ENCODE measurements at places on chromosomes 7 and 10.
A peak's percentile ranks its signal among the peaks of the same experiment; 100 is the strongest.

DNA sequence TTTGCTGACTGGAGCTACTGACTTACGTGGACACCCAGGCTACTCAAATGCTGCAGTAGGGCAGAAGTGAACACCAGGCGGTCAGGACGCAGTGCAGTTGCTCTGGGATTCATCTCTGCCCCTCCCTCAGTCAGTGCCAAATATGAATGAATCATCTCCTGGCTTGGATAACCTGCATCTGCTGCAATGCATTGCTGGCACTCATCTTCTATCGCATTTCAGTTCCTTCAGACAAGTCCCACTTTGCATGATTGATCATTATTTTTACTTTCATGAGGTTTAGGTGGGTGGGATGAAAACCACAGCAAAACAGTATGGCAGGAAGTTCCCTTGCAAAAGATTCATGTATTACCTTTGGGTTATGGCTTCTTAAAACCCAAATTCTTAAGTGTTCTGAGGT is 224.6 kb upstream of the NRP1 start:
- DNase-seq = no peak

DNA sequence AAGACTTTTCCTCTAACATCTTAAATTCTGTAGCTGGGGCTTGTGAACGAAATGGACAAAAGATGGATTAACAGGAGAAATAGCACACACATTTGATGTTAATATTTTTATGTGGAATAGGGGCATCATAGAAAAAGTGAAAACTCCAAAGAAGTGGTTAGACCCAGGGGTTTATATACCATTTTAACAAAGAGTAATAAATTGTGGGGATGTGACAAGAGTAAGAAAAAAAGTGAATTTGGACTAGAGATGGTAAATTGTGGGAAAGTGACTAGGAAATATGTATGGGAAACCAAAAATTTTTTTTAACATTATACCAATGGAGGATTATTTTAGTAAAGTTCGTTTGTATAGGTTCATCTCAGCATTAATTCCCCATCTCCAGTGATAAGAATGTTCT is 8.2 kb downstream of the SLC39A12 start:
- no peak for DNase-seq

DNA sequence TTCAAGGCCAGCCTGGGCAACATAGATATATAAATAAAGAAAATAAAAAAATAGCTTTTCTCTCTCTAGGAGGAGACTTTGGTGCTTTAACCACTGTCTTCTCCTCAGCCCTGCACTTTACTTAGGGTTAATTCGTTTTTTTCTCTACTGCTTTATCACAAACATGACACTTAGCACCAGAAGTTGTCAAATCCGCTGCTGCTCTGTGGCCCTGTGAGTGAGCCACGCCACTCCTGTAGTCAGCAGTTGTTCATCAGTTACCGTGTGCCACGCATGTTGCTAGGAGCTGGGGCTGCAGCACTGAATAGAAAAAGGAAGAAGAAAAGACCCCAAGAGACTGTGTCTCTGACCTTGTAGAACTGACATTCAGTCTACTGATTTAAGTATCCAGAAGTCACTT is 232.6 kb downstream of the CELF2 start:
- no peak for DNase-seq

- peak; percentile 21 for DNase-seq
These were observed 28.2 kb upstream of the BMS1 start for GRCh38 chr10:42754155-42755027.

DNA sequence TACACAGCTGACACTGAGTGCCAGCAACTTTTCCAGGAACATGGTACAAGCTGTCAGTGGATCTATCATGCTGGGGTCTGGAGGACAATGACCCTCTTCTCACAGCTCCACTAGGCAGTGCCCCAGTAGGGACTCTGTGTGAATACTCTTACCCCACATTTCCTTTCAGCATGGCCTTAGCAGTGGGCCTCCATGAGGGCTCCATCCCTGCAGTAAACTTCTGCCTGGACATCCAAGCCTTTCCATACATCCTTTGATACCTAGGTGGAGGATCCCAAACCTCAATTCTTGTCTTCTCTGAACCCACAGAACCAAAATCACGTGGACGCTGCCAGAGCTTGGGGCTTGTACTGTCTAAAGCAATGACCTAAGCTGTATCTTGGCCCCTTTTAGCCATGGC is 116.8 kb downstream of the IQUB start:
- DNase-seq = no peak

DNA sequence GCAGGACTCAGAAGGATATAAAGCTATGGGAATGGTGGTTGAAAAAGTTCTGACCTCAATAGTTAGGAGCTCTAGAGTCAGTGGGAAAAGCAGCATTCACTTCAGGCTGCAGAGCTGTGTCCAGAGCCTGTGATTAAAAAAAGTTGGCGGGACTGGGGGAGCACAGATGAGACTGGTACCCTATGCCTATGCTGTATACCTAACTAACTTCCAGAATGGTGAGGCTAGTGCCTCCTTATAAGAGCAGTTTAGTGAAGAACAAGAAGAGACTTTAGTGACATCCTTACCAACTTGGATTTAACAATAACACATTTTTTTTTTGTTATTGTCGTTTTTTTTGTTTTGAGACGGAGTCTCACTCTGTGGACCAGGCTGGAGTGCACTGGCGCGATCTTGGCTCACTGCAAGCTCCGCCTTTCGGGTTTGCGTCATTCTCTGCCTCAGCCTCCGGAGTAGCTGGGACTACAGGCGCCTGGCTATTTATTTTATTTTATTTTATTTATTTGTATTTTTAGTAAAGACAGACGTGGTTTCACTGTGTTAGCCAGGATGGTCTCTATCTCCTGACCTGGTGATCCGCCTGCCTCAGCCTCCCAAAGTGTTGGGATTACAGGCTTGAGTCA is 6.6 kb upstream of the ZNF282 start:
- DNase-seq = no peak

GRCh38 chr7:158863611-158864506 is 7.5 kb downstream of the DYNC2I1 start:
- DNase-seq = peak; percentile 49

- no peak for DNase-seq
These were observed 39.8 kb upstream of the ARL4A start for GRCh38 chr7:12647364-12648219.

DNA sequence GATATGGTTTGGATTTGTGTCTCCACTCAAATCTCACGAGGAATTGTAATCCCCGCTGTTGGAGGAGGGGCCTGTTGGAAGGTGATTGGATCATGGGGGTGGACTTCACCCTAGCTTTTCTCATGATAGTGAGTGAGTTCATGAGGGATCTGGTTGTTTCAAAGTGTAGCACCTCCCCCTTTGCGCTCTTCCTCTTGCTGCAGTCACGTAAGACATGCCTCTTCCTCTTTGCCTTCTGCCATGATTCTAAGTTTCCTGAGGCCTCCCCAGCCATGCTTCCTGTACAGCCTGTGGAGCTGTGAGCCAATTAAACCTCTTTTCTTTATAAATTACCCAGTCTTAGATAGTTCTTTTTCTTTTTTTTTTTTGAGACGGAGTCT is 17.1 kb downstream of the CDNF start:
- no peak for DNase-seq

- DNase-seq = no peak
These were observed 220.8 kb downstream of the FANK1 start for GRCh38 chr10:126117196-126117595.

GRCh38 chr7:141045126-141045841 is 28.6 kb upstream of the TMEM178B start:
- DNase-seq = no peak

GRCh38 chr10:50469778-50470193 is 154.0 kb downstream of the SGMS1 start:
- DNase-seq = no peak

GRCh38 chr10:97738616-97739015 is 1.7 kb downstream of the ZFYVE27 start:
- no peak for DNase-seq

DNA sequence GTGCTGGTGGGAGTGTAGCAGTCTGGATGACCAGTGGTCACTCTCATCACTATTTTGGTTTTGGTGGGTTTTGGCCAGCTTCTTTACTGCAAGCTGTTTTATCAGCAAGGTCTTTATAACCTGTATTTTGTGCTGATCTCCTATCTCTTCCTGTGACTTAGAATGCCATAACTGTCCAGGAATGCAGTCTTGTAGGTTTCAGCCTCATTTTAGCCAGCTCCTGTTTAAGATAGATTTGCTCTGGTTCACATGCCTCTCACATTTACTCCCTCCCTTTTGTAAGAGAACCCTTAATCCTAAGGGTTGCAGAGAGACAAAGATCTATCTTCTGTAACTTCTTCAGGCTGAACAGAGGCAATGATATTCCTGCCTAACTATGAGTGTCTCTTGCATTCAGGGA is 51.2 kb upstream of the INHBA start:
- no peak for DNase-seq
